Activated naive CD8-positive, alpha-beta T cell treated with anti-CD3 and anti-CD28 coated beads, Interleukin-2, amount 50 U/mL, for 24 hours (primary cell): ENCODE measurements at places on chromosomes 12 and 14.

GRCh38 chr12:58881816-58882215 is 38.5 kb downstream of the LRIG3 start:
- DNase-seq: no peak

DNA sequence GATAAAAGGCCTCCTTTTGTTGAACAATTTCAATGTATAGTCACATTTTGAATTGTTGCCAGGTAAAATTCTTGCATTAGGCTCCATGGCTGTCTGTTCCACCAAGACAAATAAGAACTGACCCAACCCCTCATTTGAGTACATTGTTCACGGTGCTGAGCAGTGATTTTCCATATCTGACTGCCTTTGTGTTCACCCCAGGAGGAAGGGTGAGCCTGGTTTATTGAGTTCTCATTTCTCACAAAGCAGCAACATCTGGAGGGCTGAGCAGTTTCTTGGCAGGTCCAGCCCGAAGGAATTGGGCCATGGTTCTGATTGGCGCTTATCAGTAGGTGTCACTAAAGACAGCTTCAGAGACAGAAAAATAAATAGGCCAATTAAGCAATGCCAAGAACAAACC is 149.1 kb downstream of the BMP4 start:
- no peak for DNase-seq

GRCh38 chr12:89770391-89770790 is 61.8 kb upstream of the ATP2B1 start:
- no peak for DNase-seq

DNA sequence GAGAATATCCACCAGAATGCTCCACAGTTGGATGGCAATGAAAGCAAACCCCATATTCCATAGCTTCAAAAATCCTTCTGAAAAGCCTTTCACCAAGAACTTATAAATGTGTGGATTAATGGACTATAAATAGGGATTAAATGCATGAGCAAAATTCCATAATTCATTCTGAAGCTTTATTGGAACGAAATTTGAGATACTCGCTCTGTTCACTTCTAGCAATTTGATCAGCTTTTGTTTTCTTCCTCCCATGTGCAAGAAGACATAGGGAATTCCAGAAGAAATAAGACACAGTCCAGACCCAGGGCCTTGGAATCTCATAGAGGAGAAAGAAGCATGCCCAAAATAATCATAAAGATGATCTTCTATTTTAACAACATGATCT is 285.9 kb upstream of the TMPO start:
- no peak for DNase-seq

GRCh38 chr12:6817098-6817497 is 4.5 kb upstream of the GPR162 start:
- no peak for DNase-seq

GRCh38 chr14:39102265-39102968 is 618 bp downstream of the SEC23A start:
- no peak for DNase-seq

DNA sequence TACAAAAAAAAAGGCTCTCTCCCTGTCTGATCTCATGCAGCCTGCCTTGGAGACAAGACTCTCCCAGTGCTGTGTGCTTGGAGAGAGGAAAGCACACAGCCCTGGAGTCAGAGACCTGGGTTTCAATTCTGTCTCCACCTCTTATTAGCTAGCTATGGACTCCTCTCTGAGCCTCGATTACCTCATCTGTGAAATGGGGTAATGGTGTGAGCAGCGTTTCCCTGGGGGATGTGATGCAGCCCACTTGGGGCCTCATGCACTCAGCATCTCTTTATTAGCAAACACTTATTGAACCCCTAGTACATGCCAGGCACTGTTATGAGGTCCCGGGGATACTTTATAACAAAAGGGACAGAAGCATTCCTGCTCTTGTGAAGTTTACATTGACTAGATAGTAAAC is 12.5 kb downstream of the SDS start:
- no peak for DNase-seq

- DNase-seq: no peak
Measured at GRCh38 chr12:67223225-67223624, 45.9 kb upstream of the CAND1 start.

GRCh38 chr12:42990387-42990786 is 400.8 kb upstream of the PRICKLE1 start:
- DNase-seq: no peak
